HFF-Myc (cell line): ENCODE measurements at places on chromosomes 12 and 14.

GRCh38 chr12:3715999-3716398, 36.9 kb downstream of the CRACR2A start:
- DNase-seq = no peak

- DNase-seq = no peak
Measured at GRCh38 chr12:43980627-43981191, 144.8 kb downstream of the TMEM117 start.

- no peak for DNase-seq
Measured at GRCh38 chr14:75335571-75335970, 56.9 kb downstream of the FOS start.

GRCh38 chr12:111998015-111998414, 14.9 kb downstream of the TMEM116 start:
- DNase-seq = no peak

- no peak for DNase-seq
Measured at GRCh38 chr12:91119089-91119488, 7.8 kb upstream of the LUM start.

- DNase-seq = no peak
Measured at GRCh38 chr14:69152181-69152901, 578 bp downstream of the DCAF5 start.
